ENCODE measurements at places on chromosomes 3 and 15.

DNA sequence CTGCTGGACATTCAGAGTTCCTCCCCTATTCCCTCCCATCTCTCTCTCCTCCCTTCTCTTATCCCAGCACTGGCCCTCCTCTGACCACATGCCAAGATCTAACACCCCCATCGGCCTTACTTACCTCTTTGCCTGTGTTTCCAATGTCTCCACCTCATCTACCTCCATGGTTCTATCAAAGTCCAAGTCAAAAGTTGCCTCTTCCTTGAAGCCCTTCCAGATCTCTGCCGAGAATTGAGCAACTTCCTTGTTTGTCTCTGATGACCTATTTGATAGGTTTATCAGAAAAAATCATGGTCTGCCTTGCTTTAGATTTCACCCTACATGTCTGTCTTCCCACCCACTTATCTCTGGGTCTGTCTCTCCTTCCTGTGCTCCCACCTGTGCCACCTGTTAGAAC is 69.7 kb upstream of the ITGA11 start:
- DNase-seq = no peak

DNA sequence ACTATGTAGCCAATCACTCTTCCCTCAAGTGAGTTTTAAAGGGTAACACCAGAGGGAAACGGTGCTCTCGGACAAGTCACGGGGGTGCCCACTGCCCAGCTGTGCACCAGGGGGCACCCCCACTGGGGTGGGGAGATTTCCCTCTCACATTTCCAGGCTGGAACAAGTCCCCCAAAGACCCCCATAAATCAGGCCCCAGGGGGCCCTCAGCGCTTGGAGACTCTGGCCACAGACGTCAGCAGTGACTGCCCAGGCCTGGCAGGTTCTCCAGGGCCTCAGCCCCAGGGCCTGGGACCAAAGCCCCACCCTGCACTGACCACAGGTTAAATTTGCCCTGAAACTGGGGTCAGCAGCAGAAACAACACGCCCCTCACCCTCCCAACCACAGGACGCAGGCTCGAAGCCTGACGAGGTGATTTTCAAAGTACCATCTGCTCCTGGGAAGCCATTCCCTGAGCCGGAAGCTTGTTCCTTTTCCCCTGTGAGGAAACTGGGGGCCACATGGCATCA is 17.0 kb downstream of the XXYLT1 start:
- no peak for DNase-seq

DNA sequence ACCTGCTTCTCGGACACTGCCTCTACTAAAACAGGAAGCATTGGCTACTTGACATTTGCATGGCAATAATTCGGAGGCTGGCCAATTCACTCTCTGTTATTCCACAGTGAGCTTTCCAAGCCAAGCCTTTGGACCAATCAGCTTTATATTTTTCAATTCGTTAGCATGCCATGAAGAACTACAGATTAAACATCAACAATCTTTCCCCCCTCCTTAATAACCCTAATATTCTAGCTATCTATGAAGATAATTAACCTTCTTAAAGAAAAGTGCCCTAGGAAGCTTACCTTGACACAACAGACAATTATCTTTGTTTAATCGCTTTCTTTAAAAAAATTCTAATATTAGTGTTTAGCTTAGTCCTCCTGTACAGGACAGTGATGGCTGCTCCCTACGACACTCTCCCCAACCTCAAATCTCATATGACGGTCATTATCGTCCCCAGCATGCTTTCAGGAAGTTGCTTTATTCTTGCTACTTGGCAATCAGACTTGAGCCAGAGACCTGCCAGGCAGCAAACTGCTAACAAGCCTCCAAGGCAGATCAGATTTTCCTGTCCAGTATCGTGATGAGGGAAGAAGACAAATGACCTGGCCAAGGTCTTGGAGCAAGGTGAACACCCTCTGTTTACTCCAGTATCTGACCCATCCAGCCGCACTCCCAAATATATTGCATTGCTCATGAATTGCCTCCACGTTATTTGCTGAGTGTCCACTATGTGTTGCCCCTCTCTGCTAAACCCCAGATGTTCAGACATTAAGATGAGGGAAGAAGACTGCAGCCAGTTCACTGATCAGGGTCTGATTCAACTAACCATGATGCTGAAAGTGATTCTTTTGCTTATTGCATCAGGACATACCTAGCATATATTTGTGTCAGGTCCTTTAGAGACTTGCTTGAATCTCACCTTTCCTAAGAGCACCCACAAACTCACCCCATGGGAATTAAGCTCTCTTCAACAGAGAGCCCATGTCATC is 68.1 kb upstream of the LPP start:
- DNase-seq = no peak

DNA sequence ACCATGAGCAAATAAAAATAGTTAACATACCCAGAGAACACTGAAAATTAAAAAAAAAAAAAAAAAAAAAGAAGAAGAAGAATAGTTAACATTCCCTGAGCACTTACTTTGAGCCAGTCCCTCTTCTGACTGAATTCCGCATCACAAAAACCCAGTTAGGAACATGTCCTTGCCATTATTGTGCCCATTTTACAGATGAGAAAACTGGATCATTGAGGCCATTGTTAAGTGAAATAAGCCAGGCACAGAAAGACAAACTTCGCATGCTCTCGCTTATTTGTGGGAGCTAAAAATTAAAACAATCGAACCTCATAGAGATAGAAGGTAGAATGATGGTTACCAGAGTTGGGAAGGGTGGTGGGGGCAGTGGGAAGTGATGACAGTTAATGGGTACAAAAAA is 119.5 kb downstream of the FGF12 start:
- DNase-seq = no peak

DNA sequence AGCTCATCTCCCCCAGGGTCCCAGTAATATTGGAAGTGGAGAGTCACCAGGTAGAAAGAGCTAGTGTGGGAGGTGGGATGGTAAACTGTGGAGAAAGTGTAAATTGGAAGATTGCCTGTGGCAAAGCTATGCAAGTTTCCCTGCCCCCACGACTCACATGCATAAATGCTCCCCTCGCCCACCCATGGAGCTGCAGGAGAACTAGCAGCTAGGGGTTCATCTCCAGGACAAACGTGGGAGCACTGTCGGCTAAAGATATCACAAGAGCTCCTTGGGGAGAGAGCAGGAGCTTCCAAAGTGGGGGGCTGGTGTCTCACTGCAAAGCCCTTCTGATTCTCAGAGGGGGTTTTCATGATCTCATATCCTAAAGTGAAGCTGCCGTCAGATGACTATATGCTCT is 91.4 kb upstream of the PLCL2 start:
- no peak for DNase-seq

- DNase-seq = no peak
Measured at GRCh38 chr3:38140326-38141172, 2.1 kb downstream of the MYD88 start.

DNA sequence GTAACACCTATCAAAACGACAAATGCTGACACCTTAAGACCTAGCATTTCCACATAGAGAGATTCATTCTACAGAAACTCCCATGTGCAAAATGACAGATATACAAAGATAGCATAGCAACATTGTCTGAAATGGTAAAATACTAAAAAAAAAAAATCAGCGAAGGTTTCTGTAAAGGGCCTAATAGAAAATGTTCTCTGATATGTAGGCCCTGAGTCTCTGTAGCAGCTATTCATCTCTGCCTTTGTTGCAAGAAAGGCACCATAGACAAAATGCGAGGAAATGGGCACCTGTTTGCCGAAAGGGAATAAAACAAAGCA is 631 bp upstream of the MFGE8 start:
- DNase-seq = no peak

DNA sequence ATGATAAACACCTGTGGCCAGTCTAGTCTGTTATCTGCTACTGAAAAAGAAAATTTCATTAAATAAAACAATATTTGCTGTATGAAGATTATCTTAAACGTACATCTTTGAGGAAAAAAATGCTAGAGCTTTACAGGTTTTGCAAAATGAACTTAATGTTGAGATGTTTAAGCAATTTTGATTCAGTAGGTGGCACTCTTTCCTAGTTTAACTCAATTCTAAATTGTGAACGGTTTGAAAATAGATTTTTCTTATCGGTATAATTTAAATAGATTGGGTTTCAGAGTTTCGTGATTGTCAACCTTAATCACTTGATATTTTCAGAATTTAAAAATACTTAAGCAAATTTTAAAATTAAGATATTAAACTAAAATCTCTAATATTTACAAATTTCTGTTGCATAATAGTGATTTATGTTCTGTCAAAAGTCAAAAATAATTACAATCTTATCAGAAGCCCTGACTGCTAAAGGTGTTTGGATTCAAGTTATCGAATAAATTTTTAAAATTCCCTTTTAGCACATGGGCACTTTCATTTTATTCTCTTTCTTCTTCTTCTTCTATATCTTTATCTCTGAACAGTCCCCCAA is 7.0 kb upstream of the RNF111 start:
- DNase-seq = no peak

- DNase-seq = no peak
Measured at GRCh38 chr15:31560643-31561042, 234.0 kb downstream of the KLF13 start.

- DNase-seq = no peak
Measured at GRCh38 chr15:70427167-70428120, 329.7 kb upstream of the TLE3 start.

DNA sequence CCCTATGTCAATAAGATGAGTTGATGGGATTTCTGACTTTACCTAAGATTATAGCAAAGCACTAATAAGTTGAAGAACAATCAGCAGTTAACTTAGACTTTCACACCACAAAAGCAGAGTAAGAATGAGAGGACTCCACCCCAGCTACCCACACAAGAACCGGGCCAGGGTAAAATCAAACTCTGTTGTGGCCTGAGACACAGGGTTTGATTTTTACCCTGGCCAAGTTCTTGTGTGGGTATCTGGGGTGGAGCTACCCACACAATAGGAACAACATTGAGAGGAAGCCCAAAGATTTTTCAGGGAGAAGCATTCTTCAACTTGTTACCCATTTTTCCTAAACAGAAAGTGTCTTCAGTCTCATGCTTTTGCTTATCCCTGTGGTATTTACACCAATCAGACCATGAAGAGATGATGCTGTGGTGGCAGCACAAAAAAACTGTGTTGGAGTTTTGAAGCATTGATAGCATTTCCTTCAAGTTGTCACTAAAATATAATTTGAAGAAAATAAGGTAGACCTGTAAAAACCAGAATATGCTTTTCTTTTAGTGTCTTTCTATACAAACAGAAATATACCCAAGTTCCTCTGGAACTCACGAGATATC is 25.6 kb downstream of the CPOX start:
- DNase-seq = no peak

DNA sequence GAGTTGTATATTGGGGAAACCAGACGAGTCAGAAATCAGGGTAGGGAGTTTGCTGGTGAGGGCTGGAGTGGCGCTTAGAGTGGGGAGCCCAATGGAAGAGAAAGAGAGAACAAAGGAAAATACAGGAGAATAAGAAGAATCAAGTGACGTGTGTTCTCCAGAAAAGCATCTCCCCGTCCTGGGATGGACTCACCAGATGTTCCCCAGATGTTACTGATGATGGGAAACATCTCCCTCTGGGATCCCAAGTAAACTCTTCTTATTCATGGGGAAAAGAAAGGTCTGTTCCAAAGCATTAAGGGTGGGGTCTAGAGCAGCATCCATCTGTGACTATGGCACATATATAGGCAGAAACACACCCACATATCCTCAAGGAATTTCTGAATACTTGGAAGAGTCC is 3.0 kb upstream of the CSRNP1 start:
- DNase-seq = no peak

DNA sequence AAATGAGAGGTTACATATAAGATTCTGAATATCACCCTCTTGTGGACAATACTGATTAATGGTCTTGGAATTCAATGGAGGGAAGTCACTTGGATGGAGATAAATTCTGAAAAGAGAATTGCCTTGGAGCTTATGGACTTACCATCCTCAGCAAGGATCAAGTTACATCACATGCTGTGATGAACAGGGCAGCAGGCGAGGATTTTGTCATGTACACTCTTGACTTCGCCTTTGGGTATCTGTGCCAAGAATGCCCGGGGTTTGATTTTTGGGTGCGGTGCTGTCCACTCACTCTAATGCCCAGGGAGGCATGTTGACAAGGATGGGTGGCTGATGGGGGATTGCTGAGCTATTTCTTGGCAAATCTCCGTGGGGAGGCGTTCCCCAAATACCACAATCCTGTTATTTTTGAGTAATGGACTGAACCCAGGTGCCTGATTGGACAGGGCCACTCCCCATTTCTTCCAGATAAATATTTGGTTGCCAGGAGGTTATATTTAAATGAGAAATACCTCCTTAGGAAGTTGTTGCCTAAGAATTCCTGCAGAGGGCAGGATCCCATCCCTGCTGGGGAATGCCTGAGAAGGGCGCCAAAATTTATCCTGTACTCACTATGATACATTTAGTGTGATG is 96.3 kb downstream of the TPRG1 start:
- no peak for DNase-seq

GRCh38 chr3:71887256-71887655 is 102.3 kb upstream of the PROK2 start:
- DNase-seq = no peak

GRCh38 chr3:197906023-197906849 is 43.8 kb upstream of the RPL35A start:
- DNase-seq = peak; percentile 71

GRCh38 chr15:89870006-89870405 is 23.8 kb downstream of the AP3S2 start:
- DNase-seq = no peak

DNA sequence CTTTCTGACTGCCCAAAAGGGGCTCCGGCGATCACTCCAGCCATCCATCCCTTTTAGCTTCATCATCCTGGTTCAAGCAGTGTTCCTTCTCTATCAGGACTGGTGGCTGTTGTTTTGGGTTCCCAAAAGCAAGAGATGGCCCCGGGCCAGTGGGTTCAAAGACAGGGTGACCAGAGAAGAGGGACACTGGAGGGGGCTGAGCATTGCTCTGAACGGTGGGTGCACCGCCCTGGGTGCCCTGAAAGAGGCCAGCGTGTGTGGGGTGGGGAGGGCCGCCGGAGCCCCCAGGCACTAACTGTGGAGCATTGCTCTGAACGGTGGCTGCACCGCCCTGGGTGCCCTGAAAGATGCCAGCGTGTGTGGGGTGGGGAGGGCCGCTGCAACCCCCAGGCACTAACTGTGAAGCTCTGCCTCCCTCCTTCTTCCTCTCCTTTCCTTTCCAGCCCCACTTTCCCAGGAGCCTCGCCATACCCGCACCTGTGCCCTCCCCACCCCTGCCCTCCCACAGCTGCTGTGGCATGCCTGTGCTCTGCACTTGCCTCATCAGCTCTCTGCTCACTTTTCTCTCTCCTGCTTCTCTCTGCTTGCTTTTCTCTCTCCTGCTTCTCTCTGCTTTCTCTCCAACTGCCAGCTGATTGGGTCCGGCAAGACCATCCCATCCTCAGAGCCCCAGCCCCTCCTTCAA is 37.4 kb upstream of the OR4F6 start:
- no peak for DNase-seq

DNA sequence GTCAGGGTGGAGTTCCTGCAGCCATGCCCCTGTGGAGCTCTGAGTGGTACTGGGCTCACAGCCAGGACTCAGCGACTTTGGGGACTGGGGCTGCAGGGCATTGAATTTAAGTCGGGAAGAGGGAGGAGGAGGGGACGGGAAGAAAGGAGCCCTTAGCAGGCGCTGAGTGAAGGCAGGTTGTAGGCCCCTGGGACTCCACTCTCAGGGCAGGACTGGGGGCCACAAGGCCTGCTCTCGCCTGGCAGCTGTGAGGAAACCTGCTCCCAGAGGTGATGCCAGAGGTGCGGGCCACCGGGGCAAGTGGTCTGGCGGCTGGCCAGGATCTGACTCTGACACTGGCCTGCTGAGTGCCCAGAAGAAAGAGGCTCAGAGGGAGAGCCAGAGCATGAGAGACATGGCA is 73.5 kb downstream of the EPHB3 start:
- DNase-seq = no peak

GRCh38 chr15:49247556-49248110 is 77.6 kb downstream of the GALK2 start:
- no peak for DNase-seq

- DNase-seq = no peak
Measured at GRCh38 chr3:177282119-177282655, 84.9 kb upstream of the TBL1XR1 start.

All from CD4-positive, alpha-beta T cell treated with Interferon gamma for 1 hour (primary cell).